ENCODE measurements at places on chromosomes 3 and 15. TPM values are rescaled to one million over a fixed set of nuclear protein-coding genes. Genes with fewer than 3 reads are reported as not detected.

The PCSK6 gene
- 16.1 TPM for total RNA-seq

The ENTPD3 gene
- 2.0 TPM for total RNA-seq

- no peak overlapping the region for H3K27ac ChIP-seq
- H3K27me3 ChIP-seq = no peaks in the 10 kb centered on the region
- no peak for DNase-seq
- H3K36me3 ChIP-seq = no peaks in the 10 kb centered on the region
These were observed 75.5 kb downstream of the SCN10A start for GRCh38 chr3:38740537-38740936.

The ST3GAL6 gene
- total RNA-seq = 5.5 TPM

The CIDEC gene
- total RNA-seq = 0.83 TPM

DNA sequence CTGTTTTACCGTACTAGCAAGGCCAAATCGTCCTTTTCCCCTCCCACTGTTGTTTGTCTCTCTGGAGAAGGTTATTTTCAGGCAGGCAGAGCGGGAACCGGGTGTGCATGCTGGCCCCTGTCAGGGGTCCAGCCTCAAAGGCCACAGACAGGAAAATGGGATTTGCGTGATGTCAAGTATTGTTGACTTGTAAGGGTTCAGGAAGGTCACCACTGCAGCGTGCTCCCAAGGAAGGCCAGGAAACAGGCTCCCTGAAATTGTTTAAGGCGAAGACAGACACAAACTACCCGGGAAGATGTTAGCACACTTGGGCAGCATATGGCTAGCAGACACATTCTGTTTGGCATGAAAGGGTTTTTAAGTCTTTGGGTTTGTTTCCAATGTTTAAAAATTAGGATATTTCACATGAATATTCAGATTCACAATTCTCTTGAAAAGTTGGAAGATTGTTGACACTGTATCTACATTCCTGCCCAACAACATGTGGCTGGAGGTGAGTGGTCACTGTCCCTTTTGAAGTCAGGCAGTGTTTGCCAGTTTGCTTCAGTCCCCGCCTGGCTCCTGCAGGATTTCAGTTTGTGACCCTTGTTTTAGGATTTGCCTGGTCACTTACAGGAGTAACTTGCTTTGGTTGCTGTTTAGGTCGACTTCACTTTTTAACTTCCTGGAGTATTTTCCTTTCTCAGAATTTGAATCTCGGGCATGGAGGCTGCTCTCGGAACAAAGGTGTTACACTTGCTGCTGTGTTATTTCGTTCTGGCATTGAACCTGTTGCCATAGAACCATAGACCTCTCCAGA is 90.4 kb downstream of the BDH1 start:
- H3K27me3 ChIP-seq = no peaks in the 10 kb centered on the region
- no peak overlapping the region for H3K4me3 ChIP-seq
- H3K4me1 ChIP-seq = no peaks in the 10 kb centered on the region
- H3K36me3 ChIP-seq = no peaks in the 10 kb centered on the region
- DNase-seq = no peak

GRCh38 chr3:124592658-124593441 is 137.4 kb upstream of the UMPS start:
- no peaks in the 10 kb centered on the region for H3K4me1 ChIP-seq
- H3K27me3 ChIP-seq = no peaks in the 10 kb centered on the region
- H3K36me3 ChIP-seq = no peaks in the 10 kb centered on the region

The CD80 gene
- total RNA-seq = not detected
